ENCODE measurements at places on chromosomes 1 and 21.

- no peak for DNase-seq
Measured at GRCh38 chr1:213899413-213899812, 88.4 kb upstream of the PROX1 start.

GRCh38 chr1:167651161-167651693, 21.2 kb downstream of the RCSD1 start:
- no peak for DNase-seq

- DNase-seq: no peak
Measured at GRCh38 chr1:246803883-246804282, 79.7 kb downstream of the SCCPDH start.

DNA sequence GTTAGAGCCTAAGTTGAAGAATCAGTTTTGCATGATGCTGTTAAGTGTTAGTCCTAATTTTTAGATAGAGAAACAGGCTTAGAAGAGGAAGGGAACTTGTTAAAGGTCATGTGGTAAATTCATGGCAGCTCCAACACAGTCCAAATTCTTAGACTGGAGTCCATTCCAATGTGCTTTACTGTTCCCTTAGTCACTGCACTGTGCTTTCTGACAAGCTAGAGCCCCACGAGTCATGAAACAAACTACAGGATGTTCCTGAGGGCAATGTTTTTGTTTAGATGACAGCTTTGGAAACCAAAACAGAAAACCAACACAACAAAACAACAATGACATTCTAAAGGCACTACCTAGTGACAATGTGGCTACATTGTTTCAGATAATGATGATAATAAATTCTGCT, 23.1 kb upstream of the RGS4 start:
- DNase-seq: no peak

GRCh38 chr1:49199564-49199963, 422.9 kb upstream of the BEND5 start:
- DNase-seq: no peak

- DNase-seq: no peak
Measured at GRCh38 chr1:164608651-164609057, 49.7 kb downstream of the PBX1 start.

GRCh38 chr1:39006726-39007645, 15.9 kb downstream of the AKIRIN1 start:
- DNase-seq: no peak

DNA sequence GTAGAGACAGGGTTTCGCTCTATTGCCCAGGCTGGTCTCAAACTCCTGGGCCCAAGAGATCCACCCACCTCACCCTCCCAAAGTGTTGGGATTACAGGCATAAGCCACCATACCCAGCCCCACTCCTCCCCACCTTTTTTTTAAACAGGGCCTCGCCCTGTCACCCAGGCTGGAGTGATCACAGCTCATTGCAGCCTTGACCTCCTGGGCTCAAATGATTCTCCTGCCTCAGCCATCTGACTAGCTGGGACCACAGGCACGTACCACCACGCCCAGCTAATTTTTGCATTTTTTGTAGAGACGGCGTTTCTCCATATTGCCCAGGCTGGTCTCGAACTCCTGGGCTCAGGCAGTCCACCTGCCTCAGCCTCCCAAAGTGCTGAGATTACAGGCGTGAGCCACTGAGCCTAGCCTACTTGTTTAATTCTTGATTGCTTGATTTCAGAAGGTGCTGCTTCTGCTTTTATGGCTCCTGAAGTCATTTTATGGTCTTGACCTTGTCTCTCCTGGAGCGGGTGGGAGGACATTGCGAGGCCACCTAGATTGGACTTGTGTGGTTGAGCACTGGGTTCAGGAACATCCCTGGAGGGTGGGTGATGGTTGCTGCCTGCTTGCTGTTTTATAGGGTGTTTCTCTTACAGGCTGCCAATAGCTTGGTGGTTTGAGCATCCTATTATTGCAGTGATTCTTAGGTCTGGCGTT, 81.9 kb downstream of the GALNT2 start:
- DNase-seq: no peak

DNA sequence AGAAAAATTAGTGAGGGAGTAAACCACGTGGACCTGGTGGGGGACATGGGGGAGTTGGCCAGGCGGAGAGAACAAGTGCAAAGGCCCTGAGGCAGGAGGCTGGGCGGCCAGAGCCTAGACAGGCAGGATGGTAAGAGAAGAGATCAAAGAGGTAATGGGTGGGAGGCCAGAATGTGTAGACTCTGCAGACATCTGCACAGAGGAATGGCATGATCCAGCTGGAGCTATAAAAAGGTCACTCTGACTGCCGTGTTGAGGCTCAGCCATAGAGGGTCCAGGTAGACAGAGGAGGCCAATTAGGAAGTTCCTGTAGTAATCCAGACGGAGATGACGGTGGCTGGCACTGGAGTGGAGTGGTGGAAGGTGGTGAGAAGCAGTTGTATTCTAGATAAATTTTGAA, 3.6 kb downstream of the H6PD start:
- no peak for DNase-seq

- no peak for DNase-seq
Measured at GRCh38 chr1:165882168-165882837, 54.9 kb downstream of the UCK2 start.

- DNase-seq: no peak
Measured at GRCh38 chr1:191971447-191971846, 186.8 kb upstream of the RGS18 start.

- DNase-seq: no peak
Measured at GRCh38 chr1:44016041-44016889, 15.0 kb downstream of the SLC6A9 start.

DNA sequence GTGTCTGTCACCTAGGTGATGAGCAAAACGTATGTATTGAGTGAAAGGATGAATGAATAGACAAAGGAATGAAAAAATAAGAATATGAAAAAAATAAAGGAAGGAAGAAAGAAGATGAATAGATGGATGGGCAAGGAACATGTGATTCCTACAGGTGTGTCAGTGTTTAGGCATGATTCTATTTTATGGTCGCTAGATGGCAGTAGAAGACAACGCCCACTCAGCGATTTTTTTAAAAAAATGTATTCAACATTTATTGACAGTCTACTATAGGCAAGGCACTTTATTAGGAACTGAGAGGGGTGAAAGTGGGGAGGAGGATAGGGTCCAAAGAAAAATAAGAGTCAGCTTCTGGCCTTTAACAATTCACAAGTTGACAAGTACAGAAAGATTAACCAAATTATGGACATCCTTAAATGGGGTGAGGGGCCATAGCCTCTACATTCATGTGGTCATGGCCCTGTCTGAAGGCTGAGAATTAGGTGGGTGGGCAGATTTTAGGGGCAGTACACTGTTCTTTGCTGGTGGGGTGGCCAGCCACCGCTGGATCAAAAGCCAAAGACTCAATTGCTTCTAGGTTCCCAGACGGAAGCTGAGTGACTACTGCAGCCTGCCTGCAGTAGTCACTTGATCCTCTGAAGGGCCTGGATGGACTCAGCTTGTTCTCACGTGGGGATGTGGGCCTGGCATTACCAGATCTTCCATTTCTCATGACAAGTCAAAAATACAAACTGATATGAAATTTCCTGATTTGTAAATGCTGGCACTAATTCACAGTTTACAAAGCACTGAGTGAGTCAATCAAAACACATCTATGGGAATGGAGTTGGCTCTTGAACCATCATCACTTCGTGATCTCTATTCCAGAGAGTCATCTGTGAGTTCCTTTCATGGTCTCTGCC, 83.9 kb downstream of the FASLG start:
- DNase-seq: no peak

GRCh38 chr1:229464672-229465071, 30.8 kb upstream of the ACTA1 start:
- DNase-seq: no peak

DNA sequence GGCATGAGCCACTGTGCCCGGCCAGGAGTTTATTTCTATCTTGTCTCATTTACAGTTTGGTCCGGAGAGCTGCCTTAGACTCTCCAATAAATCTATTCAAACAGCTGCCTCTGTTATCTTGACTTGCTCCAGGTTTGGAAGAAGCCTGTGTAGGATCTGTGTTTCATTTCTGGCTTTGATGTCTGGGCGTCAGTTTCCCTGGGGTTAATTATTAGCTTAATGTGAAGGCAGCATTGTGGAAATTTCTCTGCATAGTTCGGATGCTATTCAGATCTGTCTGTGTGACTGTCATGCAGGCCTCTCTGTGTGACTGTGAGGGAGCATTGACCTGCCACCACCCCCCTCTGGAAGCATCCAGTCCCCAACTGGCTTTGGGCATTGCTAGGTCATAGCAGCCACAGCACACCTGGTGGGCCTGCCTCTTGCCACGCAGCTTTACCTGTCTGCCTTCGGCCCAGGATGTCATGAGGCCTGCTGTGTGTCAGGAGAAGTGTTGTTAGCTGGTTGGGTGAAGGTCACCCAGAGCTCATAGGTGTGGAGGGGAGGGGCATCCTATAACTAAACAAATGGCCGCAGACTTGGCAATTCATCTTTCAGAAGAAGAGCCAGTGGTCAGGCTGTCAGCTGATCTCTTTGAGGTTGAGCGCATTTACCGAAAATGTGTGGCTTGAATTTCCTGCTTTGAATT, 9.8 kb downstream of the IFNGR2 start:
- no peak for DNase-seq

GRCh38 chr1:26994020-26994786, 711 bp downstream of the TRNP1 start:
- no peak for DNase-seq

- no peak for DNase-seq
Measured at GRCh38 chr1:173561263-173561662, 41.6 kb downstream of the SLC9C2 start.

DNA sequence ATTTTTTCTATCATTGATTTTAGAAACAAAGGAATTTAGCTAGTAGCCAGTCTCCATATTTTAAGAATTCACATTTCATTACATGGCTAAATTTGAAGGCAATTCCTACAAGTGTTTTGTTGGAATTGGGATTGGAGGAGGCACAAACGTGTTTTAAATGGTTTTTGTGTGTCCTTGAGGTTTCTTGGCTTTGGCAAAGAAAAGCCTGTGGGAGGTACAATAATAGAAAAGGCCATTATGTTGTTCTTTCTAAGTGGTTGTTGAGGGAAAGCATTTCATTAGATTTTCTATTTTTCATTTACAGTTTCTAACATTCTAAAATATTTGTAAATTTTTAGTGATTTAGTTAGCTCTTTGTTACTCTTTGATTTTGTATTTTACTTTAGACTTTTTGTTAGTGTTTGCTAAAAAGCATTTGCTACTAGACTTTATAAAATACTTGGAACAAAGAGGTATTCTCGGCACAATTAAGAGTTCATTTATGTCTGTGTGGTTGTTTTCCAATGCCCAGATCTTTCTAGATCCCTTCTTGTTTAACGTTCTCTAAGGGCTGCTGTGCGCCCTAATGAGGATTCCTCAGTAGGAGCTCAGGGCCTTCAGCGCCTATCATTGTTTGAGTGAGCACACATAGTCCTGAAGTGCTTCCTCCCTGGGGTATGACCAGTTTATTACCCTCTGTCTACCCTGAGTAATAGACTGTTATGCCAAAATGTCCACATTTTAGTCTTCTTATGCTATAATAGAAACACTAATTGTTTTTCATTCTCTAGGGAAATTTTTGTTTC, 70.0 kb upstream of the KIAA1614 start:
- DNase-seq: no peak

DNA sequence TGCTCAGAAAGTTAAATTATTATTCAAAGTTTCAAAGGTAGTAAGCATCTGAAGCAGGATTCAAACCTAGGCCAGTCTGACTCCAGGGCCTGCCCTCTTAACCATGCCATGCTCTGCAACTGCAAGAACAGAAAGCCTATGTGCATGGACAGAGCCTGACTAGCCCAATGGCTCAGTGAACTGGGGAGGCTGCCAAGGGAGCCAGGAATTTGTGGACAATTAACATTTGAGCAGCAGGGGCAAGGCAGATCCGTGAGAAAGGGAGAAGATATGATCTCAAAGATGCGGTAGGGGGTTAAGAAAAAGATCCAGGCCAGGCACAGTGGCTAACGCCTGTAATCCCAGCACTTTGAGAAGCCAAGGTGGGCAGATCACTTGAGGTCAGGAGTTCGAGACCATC, 6.5 kb upstream of the ATP1A4 start:
- DNase-seq: no peak

DNA sequence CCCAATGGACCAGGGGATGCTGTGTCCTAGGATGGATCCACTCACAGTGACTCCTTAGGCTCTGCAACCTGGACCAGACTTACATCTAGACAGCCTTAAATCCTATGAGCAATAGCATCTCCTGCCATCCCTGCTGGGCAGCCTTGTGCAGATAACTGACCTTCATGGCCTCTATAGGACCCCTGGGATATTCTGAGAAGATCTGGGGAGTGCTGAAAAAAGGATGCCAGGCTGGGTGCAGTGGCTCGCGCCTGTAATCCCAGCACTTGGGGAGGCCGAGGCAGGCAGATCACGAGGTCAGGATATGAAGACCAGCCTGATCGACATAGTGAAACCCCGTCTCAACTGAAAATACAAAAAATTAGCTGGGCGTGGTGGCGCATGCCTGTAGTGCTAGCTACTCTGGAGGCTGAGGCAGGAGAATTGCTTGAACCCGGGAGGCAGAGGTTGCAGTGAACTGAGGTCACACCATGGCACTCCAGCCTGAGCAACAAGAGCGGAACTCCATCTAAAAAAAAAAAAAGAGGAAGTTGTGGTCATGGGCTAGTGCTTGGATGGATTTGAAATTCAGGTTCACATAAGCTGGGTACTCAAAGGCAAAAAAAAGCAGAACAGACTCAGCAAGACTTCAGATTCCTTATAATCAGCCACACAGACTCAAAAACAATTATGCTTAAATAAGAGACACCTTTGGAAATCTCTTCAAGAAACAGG, 10.9 kb upstream of the SH2D1B start:
- no peak for DNase-seq

- no peak for DNase-seq
Measured at GRCh38 chr21:38956521-38956855, 150.8 kb downstream of the ETS2 start.

- no peak for DNase-seq
Measured at GRCh38 chr1:55980582-55980981, 598.8 kb downstream of the PLPP3 start.

DNA sequence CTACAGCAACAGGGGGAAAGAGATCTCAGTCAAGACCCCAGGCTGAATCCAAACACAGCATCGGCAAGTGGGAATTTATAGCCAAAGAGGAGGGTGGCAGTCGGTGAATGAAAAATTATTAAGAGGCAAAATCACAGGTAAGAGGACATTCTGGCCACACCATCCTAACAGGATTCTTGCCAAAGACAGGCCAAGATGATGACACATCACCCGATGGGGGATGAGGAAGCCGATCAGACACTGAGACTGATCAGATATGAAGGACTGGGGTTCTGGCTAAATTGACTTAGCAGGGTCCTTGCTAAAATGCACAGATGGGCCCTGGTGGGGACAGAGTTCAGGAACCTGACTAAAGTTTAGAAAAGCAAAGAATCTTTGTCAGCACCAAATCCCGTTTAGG, 402.2 kb downstream of the SMYD3 start:
- no peak for DNase-seq
